ENCODE measurements at places on chromosomes 13 and 19. TPM values are rescaled to one million over a fixed set of nuclear protein-coding genes. Genes with fewer than 3 reads are reported as not detected.

Gene CYP4F2
- 1.1 TPM for total RNA-seq

- no peak for DNase-seq
Observed at GRCh38 chr19:30167206-30167868, 204.8 kb upstream of the ZNF536 start.

Gene TPT1
- 7,041 TPM for total RNA-seq

Gene SIGLEC5
- total RNA-seq: 0.45 TPM

Data from ovary (tissue), 10 donors.